RWPE2 (cell line): ENCODE measurements at places on chromosomes 1 and 21.
A peak's percentile ranks its signal among the peaks of the same experiment; 100 is the strongest.

DNA sequence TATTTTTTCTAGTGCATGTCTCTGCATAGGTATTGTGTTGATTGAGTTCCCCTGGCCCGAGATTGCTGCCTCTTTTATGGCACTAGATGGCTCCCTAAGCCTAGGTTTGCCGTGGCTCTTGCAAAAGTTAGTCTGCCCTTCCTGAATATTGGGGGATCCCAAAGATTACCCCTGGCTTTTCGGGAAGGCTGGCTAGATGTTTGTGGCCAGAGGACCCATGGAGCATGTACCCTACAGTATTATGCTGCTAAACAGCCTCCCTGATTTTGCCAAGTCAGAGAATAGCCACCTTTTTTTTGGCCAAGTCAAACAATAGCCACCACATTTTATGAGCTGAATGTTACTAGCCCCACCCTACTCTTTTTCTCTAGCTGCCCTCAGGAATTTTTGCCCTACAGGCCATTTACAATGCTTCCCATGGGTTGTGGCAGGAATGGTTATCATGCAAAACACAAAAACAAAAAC is 343.2 kb downstream of the OLFM3 start:
- no peak for DNase-seq

DNA sequence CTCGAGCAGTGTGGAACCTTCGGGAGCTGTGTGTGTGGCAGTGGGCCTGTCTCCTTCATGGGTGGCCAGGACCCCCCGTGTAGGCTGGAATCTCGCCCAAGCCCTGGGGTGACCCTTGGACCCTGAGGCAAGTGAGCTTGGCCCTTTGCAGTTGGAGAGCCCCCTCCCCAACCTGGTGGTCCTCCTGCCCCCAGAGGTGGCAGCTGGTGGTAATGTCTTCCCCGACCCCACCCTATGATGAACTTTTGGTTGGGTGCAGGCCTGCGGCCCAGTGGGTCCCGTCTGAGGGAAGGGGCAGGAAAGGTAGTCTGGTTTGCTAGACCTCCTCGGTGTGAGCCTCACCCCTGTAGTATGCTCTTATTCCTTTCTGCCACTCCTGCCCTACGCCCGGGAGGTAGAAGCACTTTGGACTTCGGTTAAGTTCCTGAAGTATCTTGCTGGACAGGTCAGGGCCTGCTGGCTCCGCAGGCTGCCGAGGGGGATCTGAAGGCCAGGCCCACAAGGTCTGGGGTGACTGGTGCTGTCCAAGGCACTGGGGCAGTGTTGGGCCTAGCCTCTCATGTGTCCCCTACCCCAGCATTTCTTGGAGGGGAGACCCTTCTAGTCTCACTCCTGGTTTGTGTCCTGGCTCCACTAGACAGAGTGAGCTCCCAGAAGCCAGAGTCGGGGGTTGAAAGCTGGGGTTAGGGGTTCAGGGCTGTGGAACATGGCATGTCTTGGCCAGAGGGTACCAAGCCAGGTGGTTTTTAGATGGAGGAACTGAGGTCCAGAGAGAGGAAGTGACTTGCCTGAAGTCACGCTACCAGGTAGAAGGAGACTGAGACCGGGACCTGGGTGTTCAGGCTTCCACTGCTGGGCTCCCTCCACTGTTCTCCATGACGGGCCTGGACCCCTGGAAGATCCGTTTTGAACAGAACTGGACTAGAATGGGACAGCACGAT is 1.8 kb downstream of the ZNF362 start:
- DNase-seq: no peak

GRCh38 chr1:25702101-25702775 is 85.6 kb downstream of the MAN1C1 start:
- DNase-seq: no peak

DNA sequence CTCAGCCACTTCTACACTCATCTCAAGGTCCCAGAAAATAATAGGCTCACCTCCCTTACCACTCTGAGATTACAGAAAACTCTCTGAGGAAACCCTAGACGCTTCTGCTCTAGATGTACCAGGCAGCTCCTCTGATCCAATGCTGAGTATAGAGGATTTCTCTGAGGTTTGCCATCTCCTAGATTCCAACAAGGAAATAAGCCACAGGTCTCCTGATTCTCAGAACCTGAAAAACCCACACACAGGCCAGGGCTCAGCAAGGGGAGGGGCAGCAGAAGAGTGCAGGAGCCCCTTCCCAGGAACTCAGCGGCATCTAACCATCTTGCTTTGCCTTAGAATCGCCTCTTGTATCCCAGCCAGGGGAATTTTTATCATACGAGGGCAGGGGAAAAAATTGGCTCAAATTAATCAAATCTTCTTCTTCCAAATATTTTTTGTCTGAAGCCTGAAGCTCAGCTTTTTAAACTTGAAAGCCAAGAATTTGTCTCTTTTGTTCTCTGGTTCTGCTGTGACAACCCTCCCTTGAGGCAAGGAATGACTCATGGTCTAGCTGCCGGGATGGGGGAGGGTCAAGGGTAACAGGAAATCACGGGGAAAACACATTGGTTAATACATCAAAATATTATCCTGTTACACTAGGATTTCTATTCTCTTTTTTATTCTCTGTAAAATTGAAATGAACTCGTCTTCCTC is 30.8 kb downstream of the GORAB start:
- peak; percentile 67 for DNase-seq

DNA sequence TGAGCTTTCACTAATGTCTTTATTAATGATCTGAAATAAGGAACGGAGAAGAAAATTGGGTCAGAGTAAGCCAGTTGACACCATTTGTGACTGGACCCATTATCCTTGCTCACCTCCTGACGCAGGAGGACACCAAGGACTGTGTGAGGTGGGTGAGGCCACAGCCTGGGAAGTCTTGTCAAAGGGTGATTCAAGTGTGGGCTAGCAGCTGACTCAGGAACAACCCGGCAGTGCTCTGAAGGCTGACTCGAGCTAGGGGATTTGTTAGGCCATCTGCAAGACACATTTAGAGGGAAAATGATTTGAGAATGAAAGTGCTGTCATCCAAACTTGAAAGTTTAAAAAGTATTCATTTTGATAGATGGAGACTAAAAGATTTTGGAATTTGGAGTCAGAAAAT is 21.2 kb downstream of the PRRX1 start:
- no peak for DNase-seq

DNA sequence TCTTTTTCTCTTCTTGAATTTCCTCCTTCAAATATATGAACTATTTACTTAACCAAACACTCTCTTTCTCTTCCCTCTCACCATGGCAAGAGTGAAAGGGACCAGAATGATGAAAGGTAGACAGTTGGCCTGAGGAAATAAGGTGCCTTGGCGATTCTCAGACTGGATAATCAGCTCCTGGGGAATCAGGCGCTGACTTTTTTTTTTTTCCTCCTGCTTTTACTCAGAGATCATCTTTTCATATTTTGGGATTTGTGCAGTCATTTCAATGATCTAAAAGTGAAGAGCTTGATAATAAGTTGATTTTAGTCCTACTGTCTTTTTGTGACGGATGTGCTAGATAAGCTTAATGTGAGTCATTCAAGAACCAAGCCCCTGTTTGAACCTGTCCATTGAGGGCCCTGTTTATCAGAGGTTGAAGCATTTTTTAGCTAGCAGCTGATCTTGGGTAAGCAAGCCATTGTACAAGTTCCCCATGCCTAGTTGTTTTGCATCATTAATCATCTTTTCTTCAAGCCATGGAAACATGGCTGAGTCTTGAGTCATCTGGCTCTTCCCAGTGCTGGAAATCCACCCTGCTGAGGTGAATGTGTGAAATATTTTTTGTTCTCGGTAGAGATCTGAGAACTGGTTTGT is 40.8 kb downstream of the ITSN1 start:
- DNase-seq: no peak

DNA sequence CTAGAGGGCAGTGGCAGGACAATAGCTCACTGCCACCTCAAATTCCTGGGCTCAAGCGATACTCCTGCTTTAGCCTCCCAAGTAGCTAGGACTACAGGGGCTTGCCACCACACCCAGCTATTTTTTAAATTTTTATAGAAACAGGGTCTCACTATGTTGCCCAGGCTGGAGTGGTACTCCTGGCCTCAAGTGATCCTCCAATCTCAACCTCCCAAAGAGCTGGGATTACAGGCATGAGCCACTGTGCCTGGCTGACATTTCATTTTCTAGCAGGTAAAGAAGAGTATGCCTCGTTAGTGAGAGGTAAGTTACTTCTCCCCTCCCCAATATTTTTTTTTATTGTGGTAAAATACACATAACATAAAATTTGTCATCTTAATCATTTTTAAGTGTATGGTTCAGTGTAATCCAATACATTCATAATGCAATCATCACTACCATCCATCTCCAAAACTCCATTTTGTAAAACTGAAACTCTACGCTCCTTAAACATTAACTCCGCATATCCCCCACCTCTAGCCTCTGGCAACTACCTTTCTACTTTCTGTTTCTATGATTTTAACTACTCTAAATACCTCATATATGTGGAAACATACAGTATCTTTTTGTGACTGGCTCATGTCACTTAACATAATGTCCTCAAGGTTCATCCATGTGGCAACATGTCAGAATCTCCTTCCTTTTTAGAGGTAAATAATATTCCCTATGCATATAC is 22.4 kb downstream of the ZZZ3 start:
- DNase-seq: no peak

DNA sequence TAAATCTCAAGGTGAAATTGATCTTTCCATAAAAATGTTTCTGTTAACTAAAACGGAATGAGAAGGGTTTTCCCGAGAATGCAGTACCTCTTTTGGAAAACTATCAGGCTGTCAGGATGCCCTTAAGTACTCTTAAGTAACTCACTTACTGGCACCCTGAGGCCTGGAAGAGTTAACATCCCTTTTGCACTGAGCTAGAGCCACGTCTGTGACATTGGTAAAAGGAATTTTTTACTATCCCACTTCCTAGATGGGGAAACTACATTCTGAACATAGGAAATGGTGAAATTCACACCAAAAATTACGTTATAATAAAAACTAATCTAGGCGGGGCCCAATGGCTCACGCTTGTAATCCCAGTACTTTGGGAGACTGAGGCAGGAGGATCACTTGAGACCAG is 39.7 kb upstream of the MAP10 start:
- no peak for DNase-seq

DNA sequence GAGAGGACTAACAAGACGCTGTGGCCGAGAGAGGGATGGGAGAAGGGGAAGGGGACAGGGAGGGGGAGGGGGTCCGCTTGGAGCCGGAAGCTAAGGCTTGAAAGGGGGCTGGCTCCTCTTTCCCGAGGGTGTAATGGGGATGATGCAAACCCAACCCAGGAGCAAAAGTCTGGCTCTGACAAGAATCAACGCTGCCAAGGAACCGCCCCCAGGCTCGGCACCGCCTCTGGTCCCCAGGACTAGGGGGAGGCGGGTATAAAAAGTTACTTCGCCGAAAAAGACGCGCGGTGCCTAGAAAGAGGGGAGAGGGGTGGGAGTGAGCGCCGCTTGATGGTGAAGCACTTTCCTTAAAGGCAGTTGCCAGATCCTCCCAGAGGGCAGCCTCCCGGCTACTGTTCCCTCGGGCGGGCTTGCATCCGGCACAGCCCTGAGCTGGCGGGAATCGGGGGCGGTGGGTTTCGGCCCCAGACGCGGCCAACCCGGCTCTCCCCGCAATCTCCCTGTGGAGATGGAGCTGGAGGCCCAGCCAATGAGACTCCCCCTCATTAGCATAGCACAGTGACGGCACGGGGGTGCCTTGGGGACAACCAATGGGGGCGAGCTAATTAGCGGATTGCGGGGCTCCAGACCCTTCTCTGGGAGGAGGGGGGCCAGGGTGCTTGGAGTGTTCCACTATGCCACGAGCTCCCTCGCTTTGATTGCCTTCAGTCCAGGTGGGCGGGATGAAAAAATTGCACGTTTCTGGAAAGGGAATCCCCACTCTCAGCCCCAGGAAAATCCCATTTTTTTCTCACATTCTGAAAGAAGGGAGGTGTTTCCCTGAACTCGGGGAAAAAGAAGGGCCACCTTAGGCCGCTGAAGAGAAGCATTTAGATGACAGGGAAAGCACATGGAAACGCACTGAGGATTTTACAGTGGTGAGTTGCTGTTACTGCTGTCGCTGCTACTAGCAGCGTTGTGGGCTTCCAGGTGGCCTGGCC is at the start of gene KCNT2:
Gene KCNT2 (minus strand): TSS at position 51 of the 980 bp plus-strand sequence. CDS start 131 bp downstream, outside the sequence.
- no peak for DNase-seq

GRCh38 chr1:1358433-1359271 is at the start of gene MXRA8:
TSS of gene MXRA8 (minus strand) at chr1:1358555. CDS start at chr1:1358504, 51 bp downstream.
- DNase-seq: peak; percentile 63

GRCh38 chr1:230167419-230167852 is 100.4 kb downstream of the GALNT2 start:
- DNase-seq: no peak
